ENCODE measurements at places on chromosomes 2 and 18.

DNA sequence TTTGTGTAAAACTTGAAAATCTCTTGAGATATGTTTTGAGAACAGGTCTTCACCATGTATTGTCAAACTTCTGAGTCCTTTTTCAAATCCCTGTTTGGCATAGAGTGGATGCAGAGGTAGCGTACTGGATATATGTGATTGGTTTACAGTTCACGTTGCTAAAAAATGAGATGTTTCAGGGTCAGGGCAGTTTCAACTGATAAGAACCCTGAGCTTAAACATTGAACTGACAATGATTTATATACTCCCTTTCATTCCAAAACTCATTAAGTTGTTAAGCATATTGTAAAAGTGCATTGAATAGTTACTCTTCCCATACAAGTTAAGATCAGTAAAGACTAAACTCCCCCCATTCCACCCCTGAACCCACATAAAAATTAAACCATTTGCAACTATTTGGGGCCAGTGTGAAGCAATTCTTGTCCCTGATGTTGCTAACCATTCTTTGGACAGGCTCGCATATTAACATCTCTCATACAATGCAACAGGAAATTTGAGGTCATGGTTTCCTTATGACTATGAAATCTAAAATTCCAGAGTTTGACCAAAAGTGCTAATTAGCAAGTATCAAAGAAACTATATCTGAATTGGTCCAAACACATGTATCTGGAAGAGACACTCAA lies 470.9 kb upstream of the ACVR2A start:
- no peak for DNase-seq

GRCh38 chr2:176085861-176086771 lies 2.4 kb upstream of the EVX2 start:
- DNase-seq, result peak; percentile 34

DNA sequence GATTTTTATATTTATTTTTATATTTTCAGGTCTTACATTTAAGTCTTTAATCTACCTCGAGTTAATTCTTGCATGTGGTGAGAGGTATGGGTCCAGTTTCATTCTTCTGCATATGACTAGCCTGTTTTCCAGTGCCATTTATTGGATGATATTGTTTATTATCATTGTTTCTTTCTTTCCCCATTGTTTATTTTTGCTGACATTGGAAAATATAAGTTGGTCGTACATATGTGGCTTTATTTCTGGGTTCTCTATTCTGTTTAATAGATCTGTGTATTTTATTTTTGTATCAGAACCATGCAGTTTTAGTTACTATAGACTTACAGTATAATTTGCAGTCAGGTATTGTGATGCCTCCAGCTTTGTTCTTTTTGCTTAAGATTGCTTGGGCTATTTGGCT lies 113.4 kb upstream of the VWC2L start:
- no peak for DNase-seq

DNA sequence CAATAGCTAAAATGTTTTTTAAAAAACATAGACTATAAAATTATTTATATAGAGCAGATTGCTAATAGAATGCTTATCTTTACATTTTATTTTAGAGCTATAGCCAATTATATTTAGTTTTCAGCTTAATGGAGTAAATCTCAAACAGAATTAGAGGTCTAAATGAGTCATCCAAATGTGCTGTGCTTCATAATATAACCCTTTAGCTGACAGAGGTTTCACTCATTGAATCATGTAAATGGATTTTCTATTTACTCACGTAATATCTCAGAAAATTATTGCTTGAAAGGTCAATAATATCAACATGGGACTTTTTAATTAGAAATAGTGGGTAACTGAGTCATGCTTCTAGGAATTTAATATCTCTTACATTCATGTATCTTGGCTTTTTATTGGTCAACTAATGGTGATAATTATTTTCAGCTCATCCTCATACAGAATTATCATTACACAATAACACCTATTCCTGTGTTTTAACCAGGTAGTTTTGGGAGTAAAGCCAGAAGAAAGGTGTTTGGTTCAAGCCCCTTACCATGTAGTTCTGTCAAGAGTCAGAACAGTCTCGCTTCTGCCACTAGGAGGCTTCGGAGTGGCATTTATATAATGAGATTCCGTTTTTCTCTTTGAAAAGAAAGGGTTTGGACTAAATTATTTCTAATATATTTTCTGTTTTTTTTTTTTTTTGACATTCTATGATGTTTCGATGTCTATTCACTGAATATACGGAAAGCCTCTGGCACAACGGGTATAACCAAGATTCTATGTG lies 217.6 kb downstream of the CDH7 start:
- DNase-seq, result no peak

DNA sequence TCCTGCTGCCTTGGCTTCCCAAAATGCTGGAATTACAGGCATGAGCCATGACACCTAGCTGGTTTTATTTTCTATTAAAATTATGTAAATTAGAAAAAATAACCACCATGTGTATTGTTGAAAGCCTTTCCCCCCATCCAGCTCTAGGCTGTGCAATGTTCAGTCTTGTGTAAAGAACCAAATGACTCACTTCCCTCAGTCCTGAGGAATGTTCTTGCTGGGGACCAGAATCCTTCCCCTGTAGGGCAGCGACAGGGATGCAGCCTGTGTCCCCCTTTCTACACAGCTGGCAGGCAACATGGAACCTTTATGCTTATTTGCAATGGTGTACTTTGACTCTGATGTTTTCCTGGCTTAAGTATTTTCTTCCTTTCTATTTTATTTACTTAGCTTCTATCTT lies 29.4 kb downstream of the AOX1 start:
- peak; percentile 62 for DNase-seq

Data from suppressor macrophage treated with lipopolysaccharide for 4 hours (primary cell).